ENCODE measurements at places on chromosomes 6 and 20.

DNA sequence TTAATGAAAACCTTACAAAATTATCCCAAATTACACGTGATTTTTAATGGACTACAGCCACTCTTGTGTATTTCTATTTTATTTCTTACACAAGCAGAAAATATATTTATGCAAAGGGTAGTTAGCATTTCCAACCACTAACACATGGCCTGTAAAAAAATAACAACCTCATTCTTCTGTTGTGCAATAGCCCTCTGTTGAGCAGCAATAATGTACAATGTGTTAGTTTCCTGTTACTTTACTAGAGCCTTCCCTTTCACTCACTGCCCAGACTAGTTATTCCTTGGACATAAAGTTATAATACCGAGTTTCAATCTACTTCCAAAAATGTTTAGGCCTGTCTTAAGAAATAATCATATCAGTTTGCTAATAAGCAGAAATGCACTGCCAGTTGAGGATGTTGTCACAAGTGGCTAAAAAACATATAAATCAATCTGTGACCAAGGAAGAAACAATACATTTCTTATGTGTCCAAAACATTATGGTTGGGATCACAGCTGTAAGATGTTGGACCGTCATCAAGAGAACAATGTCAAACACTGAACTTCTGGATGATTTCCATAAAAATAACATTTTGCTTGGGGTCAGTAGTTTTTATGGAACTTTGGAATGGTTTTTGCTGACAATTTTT, 73.6 kb upstream of the RNF146 start:
- no peak for DNase-seq

- DNase-seq, result no peak
These were observed 101.9 kb upstream of the BEND3 start for GRCh38 chr6:107217248-107217647.

- no peak for DNase-seq
These were observed 4.5 kb downstream of the PDE10A start for GRCh38 chr6:165658395-165659058.

GRCh38 chr6:38220069-38220723, 400.7 kb downstream of the ZFAND3 start:
- DNase-seq, result no peak

DNA sequence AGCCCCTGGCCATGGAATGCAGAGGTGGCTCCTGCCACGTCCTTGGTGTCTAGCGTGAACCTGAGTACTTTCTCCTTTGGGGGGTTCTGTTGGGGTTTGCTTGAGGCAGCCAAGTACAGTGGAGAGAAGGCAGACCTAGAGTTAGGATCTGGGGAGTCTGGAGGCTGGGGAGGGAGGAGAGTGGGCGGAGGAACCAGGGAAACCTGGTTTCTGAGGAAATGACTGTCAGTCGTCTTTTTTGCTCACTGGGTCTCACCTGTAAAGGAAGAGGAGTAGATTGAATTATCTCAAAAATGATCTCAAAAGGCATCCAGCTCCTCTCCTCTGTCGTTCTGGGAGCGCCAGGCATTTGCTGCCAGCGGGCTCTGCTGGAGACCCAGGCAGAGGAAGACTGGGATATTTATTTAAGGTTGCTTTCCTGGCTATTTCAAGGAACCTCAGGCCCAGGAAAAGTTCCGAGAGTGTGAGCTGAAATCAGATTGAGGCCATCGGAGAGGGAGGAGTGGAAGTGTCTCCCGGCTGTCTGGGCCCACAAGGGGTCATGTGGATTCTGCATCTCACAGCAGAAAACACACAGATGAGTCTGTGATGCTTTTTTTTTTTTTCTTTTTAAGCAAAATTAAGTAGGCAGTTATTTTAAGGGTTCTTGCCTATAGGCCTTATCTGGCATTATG, 16.1 kb downstream of the EPB41L1 start:
- no peak for DNase-seq

- no peak for DNase-seq
These were observed 21.6 kb downstream of the KCNB1 start for GRCh38 chr20:49460916-49461315.

- no peak for DNase-seq
These were observed 556.2 kb upstream of the JARID2 start for GRCh38 chr6:14689639-14690038.

GRCh38 chr20:32160341-32160740, 47.2 kb downstream of the PLAGL2 start:
- DNase-seq, result no peak

- DNase-seq, result peak; percentile 24
These were observed 265.9 kb downstream of the COL12A1 start for GRCh38 chr6:74939721-74940620.

Data from femur (tissue), 1 donor.